Stimulated activated CD4-positive, alpha-beta T cell treated with anti-CD3 and anti-CD28 coated beads, Interleukin-12 subunit alpha, Interleukin-12 subunit beta, amount 100 ng/mL, for 4 hours (primary cell): ENCODE measurements at places on chromosomes 3 and 15.
A peak's percentile ranks its signal among the peaks of the same experiment; 100 is the strongest.

DNA sequence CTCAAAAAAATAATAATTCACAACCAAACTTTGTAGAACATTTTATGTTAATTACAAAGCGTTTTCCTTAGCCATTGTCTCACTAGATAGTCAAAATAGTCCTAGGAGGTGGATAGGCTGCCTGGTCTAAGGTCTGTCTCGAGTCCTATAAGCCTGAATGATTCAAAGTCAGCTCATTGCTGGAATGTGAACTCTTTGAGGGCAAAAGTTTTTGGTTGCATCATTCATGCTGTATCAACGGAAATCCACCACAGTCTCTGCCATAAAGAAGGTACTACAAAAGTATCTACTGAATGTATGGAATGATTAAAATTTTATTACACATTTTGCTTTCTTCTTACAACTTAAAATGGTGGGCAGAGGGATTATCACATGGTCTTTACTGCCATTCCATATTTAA is 387.3 kb upstream of the RARB start:
- DNase-seq: no peak

DNA sequence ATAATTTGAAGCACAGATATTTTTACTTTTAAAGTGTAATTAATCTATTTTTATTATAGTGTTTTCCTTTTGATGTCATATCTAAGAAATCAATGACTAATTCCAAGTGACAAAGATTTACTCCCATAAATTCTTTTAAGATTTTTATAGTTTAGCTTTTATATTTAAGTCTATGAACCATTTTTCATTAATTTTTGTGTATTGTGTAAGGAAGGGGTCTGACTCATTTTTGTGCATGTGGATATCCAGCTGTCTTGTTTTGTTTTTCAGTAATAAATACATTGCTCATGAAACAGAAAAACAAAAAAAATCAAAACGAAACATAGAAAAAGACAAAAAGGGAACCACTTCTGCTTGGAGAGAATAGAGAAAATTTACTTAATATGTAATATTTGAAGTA is 145.1 kb downstream of the EPHA6 start:
- DNase-seq: no peak

DNA sequence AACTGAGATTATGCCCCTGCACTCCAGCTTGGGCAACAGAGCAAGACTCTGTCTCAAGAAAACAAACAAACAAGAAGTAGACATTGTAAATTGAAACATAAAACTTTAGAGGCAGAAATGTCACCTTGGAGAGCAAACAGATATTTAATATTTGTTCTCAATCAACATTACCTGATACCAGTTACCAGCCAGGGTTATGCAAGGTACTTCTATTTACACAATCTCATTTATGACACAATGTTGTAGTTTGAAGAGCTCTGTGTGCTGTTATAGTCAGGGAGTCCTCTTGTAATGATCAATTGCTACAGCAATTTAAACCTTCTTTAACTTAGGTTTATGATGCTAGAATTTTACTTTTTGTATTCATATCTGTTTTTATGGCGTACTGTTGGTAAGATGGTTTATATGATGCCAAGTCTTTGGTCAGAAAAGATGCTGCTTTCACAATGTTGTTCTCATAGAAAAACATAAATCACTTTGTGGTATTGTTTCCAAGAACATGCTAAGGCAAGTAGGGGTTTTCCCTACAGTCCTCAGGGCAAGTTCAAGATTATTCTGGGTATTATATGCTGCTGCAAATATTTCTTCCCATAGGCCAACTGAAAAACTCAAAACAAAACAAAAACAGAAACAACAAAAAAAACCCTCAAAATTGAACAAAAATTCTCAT is 173.5 kb downstream of the TNIK start:
- no peak for DNase-seq

DNA sequence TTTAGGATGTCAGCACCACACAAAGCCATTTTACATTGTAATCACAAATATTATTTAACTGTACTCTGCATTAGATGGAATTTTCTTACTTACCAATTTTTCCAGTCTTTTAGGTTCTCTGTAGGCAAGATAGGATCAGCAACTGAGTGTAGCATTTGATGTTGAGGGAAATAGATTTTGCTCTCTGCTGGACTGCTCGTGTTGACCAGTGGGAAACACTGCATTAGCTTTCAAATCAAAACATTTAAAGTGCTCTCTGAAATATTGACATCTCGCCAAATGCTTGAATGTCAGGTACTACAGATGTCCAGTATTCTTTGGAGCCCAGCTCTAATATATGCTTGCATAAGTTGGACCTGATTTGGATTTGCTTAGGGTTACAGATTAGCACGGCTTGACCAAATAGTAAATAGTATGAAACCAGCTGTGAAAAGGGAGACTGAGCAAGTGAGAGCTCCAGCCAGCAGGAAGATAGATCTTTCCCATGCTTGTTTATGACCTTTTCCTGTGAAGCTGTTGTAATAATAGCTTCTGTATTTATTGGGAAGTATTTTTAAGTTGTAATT is 29.5 kb downstream of the P2RY14 start:
- no peak for DNase-seq

DNA sequence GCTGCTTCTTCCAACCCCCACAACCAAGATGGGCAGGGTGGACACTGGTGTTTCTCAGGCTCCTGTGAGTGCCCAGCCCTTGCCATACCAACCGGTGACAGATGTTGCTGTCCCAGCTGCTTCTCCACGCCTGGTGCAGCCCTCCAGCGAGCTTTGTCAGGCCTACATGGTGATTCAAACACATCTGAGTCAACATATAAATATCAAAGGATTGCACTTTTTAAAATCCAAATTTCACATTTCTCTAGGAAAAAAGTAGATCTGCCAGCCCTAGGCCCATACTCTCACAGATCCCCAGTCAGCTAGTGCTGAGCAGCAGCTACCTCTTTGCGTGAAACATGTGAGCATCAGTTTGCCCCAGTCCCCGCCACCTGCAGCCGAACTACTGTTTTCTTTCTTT is 52.7 kb downstream of the RPN1 start:
- no peak for DNase-seq

GRCh38 chr3:73389117-73389813 is 235.5 kb downstream of the PDZRN3 start:
- no peak for DNase-seq

- no peak for DNase-seq
Observed at GRCh38 chr3:54891540-54891897, 36.3 kb downstream of the LRTM1 start.

GRCh38 chr15:71686221-71687050 is 123.9 kb upstream of the NR2E3 start:
- no peak for DNase-seq

DNA sequence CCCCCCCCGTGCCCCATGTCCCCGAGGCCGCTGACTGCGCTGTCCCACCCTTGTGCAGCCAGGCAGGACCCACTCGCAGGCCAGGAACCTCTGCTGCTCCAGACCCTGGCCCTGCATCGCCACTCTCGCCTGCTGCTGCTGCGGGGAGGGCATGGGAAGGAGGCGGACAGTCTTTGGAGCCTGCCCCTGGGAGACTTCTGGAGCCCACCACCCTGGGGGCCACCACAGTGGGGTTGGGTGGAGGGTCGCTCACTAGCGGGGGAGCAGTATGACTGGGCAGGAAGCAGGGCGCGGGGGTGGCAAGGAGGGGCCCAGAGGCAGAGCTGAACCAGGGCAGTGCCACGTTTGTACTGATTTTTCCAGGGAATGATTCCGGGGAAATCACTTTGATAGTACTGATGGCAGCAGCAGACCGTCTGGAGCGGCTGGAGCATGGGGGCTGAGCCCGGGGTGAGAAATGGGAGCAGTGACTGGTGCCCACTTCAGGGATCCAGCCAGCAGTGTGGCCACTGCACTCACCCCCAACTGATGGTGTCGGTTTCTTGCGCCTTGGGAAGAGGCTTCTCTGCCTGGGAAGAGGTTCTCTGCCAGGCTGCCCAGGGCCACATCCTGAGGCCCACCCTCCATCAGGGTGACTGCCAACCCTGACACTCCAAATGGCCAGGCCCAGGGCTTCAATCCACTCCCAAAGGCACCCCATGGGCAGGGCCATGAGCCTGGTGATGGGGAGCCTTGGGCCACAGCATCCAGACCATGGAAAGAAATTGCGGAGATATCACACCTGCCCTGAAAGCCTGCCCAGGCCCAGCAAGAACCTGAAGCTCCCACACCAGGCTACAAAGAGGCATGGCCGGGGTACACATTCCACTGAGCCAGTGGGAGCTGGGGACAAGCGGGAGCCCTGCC is 53.7 kb downstream of the LSAMP start:
- no peak for DNase-seq

DNA sequence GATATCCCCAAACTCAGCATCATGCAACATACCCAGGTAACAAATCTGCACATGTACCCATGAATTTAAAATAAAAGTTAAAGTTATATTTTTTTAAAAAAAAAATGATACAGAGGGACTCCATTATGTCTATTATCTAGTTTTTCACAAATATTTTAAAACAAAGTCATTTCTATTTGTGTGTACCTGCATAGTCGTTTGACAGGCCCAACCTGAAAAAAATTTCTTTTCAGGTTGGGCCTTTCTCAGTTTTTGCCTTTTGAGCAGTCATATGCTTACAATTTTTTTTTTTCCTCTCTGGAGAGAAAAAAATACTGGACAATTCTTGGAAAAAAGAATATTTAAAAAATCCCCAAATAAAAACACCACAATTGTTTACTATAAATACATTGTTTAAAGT is 459.5 kb downstream of the FOXP1 start:
- no peak for DNase-seq

- DNase-seq: no peak
Observed at GRCh38 chr15:69074001-69074842, 59.7 kb downstream of the NOX5 start.

DNA sequence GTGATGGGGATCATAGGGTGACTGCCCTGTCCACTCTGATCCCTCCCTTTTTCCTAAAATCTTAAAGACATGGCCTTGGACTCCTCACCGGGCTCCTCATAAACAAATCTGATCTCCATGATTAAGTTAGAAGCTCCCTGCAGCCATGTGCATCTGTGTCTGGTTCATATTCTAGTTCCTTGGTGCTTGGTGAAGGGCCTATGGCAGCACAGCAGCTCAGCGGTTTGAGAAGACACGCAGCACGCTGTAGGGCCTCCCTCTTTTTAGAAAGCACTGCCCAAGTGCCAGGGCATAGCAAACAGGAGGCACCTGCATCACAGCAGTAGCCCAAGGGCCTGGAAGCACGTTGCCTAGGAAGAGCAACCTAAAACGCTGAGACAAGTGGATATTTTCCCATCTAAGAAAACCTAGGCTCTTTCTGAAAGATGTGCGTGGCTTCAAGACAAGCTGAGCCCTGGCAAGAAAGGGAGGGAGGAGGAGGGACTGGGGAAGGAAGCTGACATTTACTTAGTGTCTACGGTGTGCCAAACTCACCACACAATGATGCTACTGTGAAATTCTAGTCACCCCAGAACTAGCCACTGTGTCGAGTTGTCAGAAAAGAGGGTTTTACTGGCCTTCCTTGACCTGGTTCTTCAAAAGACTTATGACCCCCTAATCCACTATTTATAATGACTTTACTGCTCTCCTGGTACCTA is 14.9 kb upstream of the ULK3 start:
- DNase-seq: no peak

GRCh38 chr15:83378921-83379578 is 68.1 kb upstream of the SH3GL3 start:
- DNase-seq: no peak

GRCh38 chr15:87123676-87124382 is 1044.2 kb downstream of the AGBL1 start:
- no peak for DNase-seq

DNA sequence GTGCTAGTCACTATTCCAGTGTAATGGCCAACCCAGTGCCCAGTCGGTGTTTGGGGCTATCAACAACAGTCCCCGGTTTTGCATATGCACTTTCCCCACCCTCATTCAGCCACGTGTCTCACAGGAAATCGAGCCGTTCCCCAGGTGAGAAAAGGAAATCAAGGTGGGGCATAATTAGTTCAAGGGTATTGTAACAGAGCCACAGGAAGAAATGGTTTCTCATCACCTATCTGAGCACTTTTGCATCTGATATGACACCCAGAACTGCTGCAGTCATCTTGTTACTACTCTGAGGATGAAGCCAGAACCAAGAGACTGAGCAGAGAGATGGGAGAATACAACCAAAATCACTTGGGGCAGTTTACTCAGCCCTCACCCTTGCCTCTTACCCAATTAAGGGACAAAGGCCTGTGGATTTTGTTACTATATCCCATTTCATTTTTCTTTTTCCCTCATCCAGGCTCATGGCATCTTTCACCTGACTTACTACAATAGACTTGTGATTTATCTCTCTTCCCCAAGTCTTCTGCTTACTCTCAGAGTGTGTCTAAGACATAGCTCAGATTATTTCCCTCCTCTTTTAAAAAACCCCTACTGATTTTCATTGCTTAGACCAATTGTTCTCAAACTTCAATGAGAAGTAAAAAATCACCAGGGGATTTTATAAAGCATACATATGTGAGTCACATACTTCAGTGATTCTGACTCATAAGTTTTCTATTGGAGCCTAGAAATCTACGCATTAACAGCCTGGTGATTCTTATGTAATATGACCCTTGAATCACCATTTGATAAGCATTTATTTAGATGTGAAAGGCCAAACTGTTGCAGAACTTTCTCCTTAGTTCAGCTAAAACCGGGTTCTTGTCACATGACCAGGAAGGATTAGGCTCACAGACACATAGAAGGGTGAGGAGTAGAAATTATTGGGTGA is 40.5 kb downstream of the TRAT1 start:
- DNase-seq: peak; percentile 18

GRCh38 chr3:18812316-18812715 is 336.0 kb upstream of the KCNH8 start:
- DNase-seq: no peak

DNA sequence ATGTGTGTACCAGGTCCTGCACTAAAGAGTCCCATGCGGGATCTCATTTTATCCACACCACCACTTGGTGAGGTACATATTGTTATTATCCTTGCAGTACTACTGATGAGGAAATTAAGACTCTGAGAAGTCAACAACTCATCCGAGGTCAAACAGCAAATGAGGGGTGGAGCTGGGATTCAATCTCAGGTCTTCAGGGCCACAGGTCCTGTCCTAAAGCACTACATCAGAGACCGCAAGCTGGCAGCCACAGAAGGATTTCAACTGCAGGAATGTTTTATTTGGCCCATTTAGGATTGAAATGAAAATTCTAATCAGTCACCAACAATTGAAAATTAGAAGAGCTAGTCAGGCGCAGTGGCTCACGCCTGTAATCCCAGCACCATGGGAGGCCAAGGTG is 131.4 kb downstream of the ADAMTS17 start:
- no peak for DNase-seq

- DNase-seq: no peak
Observed at GRCh38 chr3:36558961-36559360, 178.7 kb downstream of the STAC start.

DNA sequence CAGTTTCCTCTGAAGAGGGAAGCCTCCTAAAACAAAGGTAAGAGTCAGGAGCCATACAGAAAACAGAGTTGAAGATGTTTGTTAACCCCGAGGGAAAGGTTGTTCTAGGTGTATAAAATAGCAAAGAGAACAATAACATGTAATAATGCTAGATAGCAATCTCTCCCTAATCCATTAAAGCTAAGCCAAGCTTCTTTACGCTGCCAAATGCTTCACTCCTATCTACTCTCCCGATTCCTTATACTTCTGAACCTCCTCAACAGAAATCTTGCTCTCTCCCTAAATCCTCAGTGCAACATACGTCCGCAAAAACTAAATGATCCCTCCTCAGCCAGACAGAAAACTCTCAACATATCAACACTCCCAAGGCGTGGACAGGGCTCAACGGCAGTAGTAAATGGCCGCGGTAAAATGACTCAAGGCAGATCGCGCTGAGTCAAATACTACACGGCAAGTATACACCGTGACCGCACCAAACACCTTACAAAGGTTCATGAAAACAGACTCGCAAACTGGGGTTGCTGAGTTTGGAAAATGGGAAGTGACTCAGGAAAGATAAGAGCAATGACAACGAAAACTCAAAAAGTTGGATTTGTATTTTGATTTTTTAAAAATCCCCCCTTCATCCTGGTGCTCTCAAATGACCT is 682 bp downstream of the CLDND1 start:
- peak; percentile 46 for DNase-seq
